ENCODE measurements at places on chromosomes 11 and 22.

DNA sequence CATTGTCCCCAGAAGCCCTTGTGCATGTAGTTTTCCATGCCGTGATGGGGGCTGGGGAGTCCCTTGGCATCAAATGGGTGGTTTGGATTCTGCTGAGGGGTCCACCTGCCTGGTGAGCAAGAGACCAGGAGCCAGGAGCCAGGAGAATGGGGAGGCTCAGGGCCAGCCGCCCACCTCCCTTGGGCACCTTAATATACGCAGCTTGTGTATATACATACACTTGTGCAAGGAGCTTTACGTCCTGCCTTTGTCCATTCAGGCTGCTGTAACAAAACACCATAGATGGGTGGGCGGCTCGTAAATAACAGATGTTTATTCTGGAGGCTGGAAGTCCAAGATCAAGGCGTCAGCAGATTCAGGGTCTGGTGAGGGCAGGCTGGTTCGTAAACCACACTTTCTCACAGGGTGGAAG is 62.5 kb downstream of the SMIM38 start:
- no peak for DNase-seq

- no peak for DNase-seq
Measured at GRCh38 chr11:14384338-14384737, 25.4 kb upstream of the RRAS2 start.

DNA sequence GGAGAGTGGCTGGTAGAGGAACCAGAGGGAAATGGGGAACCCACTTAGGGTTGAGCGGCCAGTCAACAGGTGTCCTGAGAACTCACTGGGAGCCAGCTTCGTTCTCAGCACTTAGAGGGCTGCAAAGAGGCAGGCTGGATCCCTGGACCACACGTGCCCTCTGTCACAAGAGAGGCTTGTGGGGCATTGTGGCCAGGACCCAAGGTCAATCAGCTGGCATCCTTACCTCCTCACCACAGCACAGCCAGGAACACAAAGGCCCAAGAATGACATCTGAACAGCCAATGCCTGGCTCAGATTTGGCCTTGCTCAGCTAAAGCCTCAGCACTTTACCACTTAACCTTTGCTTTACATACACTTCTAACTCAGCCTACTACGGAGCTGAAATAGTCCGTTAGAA is 7.4 kb downstream of the MAPK8IP1 start:
- no peak for DNase-seq

GRCh38 chr11:8234425-8234821 is 29.3 kb downstream of the LMO1 start:
- no peak for DNase-seq

DNA sequence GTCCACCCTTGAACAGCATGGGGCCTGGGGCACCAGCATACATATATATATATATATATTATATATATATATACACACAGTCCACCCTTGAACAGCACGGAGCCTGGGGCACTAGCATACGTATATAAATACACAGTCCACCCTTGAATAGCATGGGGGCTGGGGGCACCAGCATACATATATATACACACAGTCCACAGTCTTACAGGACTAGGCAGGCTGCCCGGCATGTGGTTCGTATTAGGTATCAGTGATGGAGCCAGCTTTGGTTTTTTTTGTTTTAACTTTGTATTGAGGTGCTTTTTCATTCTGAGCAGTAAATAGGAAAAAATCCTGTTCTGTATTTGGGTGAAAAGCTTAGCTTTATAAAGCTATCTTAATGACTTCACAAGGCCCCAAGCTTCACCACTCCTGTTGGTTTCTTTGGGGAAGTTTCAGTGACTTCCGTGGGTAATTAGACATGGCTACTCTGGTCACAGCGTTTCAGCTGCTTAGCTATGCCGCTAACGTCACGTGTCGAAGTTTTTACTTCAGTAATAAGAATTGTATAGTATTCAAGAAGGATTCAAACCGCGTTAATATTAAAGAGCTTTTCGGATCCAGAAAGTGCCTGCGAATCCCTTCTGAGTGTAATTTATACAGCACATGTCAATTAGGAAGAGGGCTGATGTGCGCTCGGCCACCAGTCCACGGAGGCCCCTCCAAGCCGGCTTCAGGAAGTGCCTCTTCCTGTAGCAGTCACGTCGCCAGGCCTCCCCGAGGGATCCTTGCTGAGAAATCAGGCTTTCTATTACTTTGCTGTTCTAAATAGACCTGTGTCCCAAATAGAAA is 179.7 kb downstream of the TBC1D22A start:
- DNase-seq = no peak

DNA sequence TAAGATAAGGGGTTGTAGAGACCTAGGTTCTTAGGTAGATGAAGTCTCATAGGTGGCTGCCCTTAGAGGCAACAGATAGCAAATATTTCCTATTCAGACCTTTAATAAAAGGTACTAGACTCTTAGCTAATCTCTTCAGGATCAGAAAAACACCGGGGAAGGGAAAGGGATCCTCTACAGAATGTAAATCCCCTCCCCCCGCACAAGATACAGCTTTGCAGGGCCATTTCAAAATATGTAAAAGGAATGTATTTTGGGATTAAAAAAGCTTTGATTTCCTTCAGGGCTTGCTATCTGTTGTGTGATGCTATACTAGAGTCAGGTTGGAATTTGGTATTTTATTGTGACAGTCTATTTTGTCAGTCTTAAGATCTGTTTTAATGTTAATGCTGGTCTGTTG is 113.2 kb downstream of the SWAP70 start:
- DNase-seq = no peak

DNA sequence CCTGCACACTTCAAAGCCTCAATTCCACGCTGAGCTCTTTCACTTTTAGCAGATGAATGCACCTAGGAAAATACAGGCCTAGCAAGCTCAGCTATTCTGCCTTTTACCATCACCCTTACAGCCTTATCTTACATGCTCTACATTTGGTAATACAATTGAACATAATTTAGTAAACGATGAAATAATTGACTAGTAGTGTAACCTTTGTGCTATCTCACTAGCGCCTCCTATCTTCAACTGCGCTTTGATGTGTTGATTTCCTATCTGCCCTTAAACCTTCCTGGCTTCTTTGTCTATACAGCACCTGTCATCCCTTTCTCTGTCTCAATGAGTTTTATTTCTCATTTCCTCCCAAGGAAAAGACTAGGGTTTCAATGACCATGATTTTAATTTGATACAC is 149.7 kb downstream of the LRRC4C start:
- DNase-seq = no peak

- no peak for DNase-seq
Measured at GRCh38 chr11:86422371-86422770, 47.7 kb downstream of the CCDC81 start.

DNA sequence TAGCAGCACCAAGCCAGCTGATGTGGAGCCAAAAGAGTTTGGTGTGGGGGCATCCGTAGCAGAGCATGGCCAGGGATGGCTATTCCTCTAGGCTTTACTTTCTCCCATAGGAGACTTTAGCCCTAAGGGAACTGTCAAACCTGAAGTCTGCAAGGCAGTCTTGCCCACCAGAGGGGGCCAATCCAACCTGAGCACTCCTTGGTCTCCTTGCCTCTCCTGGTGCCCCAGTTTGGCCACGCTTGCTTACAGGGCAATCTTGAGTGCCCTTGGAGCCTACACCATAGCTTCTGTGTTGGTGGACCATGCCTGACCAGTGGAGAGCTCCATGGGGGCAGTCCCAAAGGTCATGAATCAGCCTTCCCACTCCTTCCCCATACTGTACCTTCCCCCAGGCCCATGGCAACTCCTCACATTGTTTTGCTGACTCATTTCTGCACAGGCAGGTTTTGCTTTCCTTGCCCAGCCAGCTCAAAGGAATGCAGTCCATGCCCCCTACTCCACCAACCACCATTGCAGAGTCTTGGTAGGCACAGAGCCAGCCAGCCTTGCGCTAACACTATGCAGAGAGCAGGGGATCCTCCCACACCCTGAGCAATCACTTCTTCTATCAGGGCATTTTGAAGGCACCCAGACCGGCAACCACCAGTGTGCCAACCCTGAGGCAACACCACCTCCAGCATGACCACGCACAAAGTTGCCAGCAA is 1421.2 kb upstream of the RAG2 start:
- DNase-seq = peak; percentile 6

GRCh38 chr22:19750507-19751490 is 9.8 kb upstream of the TBX1 start:
- no peak for DNase-seq

- no peak for DNase-seq
Measured at GRCh38 chr11:36751335-36751781, 153.3 kb upstream of the RAG2 start.

DNA sequence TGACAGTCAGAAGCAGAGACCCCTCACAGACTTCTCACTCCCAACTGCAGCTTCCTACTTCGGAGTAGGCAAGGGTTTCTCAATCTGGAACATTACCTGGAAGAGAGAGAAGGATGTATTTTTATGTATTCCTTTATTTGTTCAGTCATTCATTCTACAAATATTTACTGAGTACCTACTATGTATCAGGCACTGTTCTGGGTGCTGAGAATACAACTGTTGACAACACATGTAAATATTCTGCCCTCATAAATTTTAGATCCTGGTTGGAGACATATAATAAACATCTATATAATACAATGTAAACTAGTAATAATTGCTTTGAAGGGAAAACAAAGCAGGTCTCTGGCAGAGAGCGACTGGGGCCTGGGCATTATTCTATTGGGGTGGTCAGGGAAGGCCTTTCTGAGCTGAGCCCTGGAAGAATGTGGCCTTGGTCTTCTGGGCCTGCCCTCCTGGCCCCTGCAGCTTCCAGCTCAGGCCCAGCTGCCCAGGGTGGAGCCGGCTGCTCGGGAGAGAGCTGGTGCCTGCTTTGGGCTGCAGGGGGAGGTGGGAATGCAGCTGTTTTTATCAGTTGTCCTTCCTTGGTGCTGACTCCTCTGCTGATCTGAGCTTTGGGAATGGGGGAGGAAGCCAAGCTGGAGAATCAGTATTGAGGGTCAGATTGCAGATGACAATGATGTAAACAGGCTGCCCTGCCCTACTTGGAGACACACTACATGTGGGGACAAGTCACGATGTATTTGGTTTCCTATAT is 46.8 kb downstream of the PKNOX2 start:
- DNase-seq = no peak

- no peak for DNase-seq
Measured at GRCh38 chr11:68159161-68159560, 38.0 kb upstream of the CHKA start.

DNA sequence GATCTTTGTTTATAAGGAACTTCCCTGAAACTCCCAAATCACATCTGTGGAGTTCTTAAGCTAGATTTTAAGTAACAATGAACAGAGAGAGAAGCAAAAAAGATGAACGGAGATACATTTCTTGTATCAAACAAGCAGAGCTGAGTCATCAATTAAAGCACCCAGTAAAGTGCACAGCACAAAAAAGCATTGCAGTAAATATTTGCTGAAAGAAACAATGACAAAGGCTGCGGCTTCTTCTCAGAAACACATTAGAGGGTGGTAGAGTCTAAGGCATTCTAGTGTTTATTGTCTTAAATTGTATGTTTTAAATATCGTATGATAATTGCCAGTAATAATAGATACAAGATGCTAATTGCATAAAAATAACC is 941.6 kb upstream of the CHORDC1 start:
- DNase-seq = no peak

DNA sequence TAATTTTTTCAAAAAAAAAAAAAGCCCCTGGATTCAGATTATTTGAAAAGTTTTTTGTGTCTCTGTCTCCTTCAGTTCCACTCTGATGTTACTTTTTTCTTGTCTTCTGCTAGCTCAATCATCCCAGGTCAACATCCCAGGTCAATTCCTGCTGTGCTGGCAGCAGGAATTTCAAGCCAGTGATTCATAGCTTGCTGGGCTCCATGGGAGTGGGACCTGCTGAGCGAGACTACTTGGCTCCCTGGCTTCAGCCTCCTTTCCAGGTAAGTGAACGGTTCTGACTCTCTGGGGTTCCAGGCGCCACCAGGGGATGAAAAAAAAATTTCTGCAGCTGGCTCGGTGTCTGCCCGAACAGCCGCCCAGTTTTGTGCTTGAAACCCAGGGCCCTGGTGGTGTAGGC is 31.4 kb downstream of the PLAAT5 start:
- no peak for DNase-seq

DNA sequence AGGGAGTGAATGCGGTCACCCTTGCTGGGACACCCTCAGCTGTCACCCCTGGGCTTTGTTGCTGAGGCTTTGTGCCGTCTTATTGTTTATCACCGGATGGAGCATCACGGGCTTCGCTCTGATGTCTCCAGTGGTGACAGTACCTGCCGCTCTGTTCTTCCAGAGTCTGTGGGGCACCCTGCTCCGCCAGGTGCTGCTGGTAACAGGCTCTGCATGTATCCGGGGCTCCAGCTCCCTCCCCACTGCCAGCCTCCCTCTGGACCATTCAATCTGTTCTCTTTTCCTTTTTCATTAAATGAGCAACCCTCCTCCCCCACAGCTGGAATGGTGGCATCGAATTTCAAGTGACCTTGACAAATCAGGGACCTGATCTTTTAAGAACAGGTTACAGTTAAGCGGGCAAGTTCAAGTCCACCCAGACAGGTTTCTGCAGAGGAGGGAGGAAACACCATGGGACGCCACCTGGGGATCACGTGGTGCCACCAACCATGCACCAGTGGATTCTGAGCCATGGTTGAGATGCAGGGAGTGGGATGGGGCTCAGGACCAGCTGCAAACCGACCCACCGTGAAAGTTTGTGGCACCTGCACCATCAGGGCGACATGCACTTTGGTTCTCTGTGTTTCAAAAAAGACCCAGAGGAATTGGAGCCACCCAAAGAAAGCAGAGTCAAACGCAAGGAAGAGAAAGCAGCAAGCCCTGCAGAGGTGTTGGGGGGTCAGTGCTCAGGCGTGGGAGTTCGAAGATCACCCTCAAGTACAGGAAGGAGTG is 89.3 kb downstream of the BCR start:
- no peak for DNase-seq
